ENCODE measurements at places on chromosomes 2 and 18.

- no peak for DNase-seq
Observed at GRCh38 chr2:43075054-43075593, 151.3 kb downstream of the ZFP36L2 start.

- no peak for DNase-seq
Observed at GRCh38 chr2:149552830-149553229, 34.7 kb downstream of the MMADHC start.

- no peak for DNase-seq
Observed at GRCh38 chr2:4604767-4605166, 901.4 kb downstream of the DCDC2C start.

- no peak for DNase-seq
Observed at GRCh38 chr2:162245781-162246180, 2.5 kb upstream of the FAP start.

DNA sequence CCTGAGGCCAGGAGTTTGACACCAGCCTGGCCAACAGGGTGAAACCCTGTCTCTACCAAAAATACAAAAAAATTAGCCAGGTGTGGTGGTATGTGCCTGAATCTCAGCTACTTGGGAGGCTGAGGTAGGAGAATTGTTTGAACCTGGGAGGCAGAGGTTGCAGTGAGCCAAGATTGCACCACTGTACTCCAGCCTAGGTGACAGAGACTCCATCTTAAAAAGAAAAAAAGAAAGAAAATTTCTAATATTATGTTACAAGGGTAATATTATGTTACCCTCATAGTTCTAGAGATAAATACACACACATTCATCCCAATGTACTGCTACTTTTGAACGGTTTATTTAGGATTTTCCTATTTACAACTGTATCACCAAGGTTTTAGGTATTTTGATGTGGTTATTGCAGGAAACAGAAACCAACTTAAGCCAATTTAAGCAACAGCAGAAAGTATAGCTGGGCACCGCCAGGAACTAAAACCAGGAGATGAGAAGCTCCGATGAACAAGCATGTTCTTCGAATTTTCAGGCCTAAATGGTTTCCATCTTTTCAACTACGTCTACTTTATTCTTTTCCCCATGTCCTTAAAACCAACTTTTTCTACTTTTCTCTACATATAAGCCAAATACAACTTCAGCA, 11.8 kb upstream of the ROCK1 start:
- no peak for DNase-seq

GRCh38 chr18:61946449-61946848, 53.6 kb upstream of the RNF152 start:
- DNase-seq = no peak

- no peak for DNase-seq
Observed at GRCh38 chr2:219369447-219369861, 18.3 kb downstream of the DNPEP start.

- no peak for DNase-seq
Observed at GRCh38 chr2:100293341-100294161, 28.8 kb downstream of the LONRF2 start.

DNA sequence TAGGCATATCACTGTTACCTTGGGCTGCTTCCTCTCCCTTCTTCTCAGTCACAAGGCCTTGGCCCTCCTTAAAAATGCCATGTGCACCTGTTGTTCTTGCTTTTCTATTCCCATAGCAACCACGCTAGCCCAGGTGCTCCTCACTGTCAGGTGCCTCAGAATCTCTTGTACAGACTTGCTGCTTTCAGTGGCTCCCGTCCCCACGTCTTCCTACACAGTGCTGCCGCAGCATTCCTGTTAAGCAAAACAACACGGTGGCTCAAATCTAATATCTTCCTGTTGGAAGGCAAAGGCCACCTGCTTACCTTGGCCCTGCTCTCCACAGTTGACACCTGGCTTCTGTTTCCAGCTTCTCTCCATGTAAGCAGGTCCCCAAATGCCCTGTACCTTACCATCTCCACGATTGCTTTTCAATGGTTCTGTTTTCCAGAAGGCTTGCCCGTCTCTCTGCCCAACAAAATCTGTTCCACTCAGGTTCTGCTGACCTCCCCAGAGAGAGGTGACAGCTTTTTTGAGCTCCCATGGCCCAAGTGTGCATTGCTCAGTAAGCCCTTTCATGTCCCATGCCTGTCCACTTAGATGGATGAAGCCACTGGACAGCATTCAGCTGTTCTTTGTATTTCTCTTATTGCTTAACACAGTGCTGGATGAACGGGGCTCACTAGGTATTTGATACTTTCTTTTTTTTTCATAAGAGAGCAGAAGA, 240.4 kb downstream of the PRKCE start:
- no peak for DNase-seq

DNA sequence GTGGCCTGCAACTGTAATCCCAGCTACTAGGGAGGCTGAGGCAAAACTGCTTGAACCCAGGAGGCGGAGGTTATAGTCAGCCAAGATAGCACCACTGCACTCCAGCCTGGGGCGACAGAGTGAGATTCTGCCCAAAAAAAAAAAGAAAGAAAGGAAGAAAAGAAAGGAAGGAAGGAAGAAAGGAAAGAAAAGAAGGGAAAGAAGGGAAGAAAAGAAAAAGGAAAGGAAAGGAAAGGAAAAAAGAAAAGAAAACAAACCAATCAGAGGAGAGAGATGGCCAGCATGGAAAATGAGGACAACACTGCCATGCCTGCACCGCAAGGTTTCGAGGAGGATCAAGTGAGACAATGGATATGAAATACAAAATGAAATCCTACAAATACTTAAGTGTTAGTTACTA, 34.7 kb downstream of the NOL10 start:
- DNase-seq = no peak

- DNase-seq = no peak
Observed at GRCh38 chr2:155169317-155169716, 470.8 kb downstream of the KCNJ3 start.

- DNase-seq = peak; percentile 72
Observed at GRCh38 chr2:174334781-174335251, at the start of gene SP9. Gene SP9, plus strand, starts transcription at chr2:174334954. Its CDS starts 139 bp downstream, at chr2:174335093.

- DNase-seq = peak; percentile 43
Observed at GRCh38 chr2:10332402-10333246, 29.9 kb downstream of the HPCAL1 start.

GRCh38 chr18:2547477-2548087, 23.7 kb downstream of the METTL4 start:
- peak; percentile 81 for DNase-seq

- DNase-seq = no peak
Observed at GRCh38 chr2:214450118-214450894, 39.5 kb downstream of the VWC2L start.

DNA sequence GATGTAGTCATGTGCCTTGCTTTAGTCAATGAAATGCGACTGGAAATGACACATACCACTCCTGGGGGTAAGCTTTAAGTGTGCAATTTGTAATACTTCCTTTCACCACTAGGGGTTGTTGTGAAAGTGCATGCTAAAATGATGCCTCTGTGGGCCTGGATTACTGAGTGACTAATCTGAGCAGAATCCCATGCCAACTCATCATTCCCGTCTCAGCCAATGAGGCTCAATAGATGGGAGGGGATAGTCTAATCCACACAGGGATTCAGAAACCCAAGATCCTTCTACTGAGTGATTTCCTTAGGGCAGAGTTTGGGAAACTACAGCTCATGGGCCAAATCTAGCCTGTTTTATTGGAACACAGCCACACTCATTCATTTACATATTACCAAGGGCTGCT, 54.0 kb downstream of the HRH4 start:
- DNase-seq = peak; percentile 67

DNA sequence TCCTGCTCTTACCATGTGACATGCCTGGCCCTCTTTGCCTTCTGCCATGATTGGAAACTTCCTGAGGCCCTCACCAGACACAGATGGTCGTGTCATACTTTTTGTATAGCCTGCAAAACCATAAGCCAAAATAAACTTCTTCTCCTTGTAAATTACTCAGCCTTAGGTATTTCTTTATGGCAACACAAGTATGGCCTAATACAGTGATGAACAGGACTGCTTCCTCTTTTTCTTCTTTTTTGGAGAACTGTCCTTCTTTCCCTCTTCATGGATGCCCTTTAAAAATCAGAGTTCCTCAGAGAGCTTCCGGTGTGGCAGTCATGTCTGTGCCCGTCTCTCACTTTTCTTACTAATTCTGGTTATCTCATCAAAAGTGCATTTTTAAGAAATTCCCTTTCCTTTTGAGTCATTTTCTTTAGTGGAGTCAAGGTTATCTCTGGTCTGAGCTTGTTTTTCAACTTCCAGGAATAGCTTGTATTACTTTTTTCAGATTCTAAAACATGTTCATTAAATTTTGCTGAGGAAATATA, 9.2 kb upstream of the IL1A start:
- DNase-seq = peak; percentile 48

DNA sequence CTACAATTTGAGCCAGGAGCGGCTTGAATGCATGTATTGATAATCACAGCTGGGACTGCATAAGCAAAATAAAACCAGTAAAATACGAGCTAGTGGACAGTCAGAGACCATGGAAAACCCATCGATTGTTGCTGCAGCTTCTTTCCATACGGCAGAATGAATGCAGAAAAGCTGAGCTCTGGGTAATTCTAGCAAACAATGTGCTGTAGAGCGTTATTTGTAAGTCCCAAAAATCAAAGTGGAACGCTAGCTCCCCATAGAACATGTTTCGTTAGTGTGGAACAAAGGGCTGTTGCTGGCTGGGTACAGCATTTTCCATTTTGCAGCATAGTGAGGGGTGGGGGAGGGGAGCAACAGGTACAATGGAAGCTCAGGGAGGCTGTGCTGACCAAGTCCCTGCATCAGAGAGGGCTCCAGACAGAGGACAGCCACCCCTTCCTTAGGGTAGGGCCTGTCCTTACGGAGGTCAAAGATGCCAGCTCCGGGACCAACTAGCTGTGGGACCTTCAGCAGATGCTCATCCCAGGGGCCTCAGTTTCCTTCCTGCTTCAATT, 74.1 kb downstream of the BOD1L2 start:
- DNase-seq = no peak

- no peak for DNase-seq
Observed at GRCh38 chr2:231394211-231395141, 1.0 kb upstream of the B3GNT7 start.

DNA sequence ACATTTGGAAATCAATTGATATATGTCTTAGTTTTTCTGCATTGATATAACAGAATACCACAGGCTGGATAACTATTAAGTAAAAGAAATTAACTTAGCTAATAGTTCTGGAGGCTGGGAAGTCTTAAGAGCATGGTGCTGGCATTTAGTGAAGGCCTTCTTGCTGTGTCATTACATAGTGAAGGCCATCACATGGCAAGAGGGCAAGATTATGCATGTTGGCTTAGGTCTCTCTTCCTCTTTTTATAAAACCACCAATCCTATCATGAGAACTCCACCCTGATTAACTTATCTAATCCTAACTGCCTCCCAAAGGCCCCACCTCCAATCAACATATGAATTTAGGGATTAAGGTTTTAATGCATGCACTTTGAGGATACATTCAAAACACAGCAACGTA, 225.5 kb upstream of the VRK2 start:
- DNase-seq = peak; percentile 69

DNA sequence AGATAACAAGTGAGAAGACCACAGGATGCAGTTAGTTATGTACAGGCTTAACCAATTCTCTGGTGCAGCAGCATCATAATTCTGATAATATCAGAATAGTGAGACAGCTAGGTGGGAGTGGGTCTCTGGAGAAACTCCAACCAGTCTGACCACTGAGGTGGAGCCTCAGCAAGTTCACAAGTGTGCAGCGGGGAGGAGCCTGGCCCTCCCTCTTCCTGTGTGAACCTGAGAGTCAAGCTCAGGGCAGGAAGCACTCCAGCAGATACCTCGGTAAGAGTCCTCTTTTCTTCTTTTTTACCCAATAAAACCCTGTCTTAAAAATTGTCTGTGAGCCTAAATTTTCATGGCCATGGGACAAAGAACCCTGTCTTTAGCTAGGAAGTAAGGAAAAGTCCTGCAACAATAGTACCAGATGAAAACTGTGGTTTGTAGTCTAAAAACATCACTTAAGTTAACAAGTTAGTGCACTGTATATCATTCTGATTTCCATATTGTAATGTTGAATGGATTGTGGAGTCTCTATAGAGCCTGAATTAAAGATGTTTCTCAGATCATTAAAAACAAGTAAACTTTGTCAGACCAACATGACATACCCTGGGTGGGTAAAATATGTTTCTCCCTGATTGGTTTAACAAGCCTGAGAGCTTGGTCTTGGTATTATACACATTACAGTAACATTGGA, 370.8 kb downstream of the TMEM182 start:
- peak; percentile 15 for DNase-seq

GRCh38 chr2:174776675-174777074, 12.4 kb upstream of the CHRNA1 start:
- no peak for DNase-seq

DNA sequence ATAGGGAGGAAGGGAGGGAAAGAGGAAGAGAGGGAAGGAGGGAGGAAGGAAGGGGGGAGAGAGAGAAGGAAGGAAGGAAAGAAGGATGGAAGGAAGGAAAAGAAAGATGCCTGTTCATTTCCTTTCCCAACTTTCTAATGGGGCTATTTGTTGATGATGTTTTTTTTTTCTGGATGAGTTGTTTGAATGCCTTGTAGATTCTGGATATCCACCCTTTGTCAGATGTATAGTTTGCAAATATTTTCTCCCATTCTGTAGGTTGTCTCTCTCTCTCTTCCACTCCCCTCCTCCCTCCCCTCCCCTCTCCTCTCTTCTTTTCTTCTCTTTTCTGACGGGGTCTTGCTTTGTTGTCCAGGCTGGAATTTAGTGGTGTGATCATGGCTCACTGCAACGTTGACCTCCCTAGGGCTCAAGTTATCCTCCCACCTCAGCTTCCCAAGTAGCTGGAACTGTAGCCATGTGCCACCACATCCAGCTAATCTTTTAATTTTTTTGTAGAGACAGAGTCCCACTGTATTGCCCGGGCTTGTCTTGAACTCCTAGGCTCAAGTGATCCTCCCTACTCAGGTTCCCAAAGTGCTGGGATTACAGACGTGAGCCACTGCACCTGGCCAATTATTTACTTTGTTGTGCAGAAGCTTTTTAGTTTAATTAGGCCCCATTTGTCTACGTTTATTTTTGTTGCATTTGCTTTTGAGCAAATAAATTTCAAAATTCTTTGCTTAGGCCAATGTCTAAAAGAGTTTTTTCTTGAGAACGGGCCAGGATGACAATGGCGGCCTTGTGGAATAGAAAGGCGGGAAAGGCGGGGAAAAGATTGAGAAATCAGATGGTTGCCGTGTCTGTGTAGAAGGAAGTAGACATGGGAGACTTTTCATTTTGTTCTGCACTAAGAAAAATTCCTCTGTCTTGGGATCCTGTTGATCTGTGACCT, 57.3 kb upstream of the FAM117B start:
- DNase-seq = no peak

GRCh38 chr2:128590309-128591021, 271.8 kb upstream of the HS6ST1 start:
- no peak for DNase-seq

All from hematopoietic multipotent progenitor cell treated with erythropoietin and hydrocortisone succinate and interleukin-3 and kit ligand, for 4 days (in vitro differentiated cells).